ENCODE measurements at places on chromosomes 11 and 22.

DNA sequence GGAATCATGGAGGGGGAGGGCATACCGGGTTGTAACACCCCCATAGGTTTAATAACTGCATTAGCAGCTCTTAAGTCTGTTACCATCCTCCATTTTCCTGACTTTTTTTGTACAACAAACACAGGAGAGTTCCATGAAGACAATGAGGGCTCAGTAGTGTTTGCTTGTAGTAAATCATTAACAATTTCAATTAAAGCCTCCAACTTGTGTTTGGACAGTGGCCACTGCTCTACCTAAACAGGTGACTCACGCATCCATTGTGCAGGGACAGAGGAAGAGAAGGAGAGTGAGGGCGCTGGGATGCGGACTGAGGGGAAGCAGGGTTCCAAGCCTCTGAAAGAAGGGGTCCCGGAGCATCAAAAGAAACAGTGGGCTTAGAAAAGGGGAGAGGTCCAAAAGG lies 21.3 kb upstream of the MTNR1B start:
- no peak for DNase-seq

DNA sequence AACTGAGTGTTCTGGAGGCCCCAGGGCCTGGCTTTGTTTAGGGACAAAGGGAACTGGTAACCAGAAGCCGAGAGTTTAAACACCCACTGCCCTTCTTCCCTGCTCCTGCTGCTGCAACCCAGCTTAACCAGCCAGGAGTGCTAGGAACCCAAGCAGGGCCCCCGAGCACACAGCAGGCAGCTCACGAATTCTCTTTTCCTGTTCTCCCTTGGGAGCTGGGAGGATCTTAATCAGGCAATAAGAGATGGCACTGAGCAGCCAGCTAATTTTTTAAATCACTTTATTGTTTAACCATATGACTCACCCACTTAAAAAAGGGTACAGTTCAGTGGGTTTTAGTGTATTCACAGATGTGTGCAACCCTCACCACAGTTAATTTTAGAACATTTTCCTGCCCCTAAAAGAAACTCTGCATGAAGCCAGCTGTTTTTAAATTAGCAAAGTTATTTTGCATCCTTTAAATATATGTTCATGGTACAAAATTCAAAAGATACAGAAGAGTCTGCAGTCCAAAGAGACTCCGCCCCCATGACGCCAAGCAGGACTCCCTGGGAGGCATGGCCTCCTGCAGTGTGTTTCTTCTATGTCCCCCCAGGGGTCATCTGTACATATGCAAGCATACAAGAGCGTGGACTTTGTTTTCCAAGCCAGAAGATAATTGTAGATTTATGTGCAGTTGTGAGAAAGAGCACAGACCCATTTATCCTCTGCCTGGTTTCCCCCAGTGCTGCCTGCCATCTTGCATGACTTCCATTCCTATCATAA lies 18.9 kb upstream of the PPP6R3 start:
- no peak for DNase-seq

DNA sequence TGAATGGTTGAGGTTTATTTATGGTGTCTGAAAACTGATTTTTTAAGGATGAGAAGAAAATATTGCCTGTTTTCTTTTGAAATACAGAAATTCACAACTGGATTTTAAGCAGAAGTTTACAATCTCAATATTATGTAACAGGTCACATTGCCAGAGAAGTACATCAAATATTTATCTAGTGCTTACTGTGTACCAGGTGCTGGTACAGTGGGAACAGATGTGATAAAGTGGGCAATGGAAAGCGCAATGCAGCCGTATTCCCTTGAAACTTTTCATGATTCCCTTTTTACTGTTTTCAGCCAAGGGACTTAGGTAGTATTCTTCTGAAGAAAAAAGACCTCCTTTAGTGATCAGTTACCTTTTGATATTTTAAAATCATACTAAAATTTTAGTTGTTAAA lies 49.6 kb downstream of the TTC17 start:
- no peak for DNase-seq

DNA sequence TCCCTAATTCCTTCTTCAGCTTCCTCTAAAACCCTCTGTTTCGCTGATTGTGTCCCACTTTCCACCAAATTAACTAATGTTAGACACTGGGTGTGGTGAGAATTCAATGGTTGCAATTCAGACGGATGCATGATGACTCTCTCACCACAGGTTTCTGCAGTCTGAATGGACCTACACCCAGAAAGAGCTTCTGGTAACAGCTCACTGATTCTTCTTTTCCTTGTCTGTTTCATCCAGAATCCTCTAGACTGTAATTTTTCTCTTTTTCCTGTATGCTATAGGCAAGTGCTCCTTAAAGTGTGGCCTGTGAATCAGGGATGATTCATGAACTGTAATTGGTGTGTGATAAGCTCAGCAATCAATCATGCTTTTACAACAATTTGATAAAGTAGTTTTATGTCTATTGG lies 18.1 kb downstream of the MMP10 start:
- DNase-seq: no peak

DNA sequence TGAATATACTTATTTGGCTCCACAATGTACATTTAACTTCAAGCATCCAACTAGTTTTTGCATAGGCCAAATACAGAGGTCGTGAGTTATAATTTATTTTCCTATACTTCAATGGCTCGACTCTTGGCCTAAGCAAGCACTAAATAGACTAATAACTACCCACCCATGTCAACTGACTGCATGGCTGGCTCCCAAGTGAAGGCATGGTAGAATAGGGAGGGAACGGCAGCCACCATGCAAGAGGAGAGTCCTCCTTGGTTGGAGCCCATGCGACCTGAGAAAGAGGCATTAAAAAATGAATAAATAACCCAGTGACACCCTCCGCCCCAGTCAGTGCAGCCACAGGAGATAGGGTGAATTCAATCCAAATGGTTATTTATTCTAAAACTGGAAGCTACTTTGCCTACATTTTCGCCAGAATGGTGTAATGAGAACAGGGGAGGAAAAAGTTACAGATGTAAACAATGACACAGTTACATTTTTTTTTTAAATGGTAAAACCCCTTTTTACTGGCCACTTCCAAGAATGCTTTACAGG lies 4.9 kb downstream of the GNG3 start:
- no peak for DNase-seq

GRCh38 chr11:83571302-83571701 lies 285.1 kb upstream of the CCDC90B start:
- DNase-seq: no peak

- DNase-seq: no peak
These were observed 446.6 kb downstream of the TBC1D22A start for GRCh38 chr22:47209040-47209514.

DNA sequence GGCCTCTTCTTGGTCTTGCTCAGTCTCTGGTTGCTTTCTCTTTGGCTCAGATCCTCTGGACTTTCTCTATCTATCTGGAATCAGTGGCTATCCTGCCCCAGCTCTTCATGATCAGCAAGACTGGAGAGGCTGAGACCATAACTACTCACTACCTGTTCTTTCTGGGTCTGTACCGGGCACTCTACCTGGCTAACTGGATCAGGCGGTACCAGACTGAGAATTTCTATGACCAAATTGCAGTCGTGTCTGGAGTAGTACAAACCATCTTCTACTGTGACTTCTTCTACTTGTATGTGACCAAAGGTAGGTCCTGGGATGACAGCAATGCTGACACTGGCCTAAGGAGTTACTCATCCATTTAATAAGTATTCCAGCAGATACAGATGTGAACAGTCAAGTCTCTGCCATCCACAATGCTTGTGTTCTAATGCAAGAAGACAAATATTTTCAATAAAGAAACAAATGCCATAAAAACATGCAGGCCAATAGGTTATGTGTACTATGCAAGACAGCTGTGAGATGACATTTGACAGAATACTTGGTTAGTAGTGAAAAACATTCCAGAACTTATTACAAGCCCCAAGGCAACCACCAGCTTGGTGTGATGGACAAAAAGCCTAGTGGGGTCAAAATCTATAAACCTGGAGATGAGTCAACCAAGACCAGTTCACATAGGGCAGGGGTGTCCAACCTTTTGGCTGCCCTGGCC lies 13.4 kb downstream of the KDELR3 start:
- no peak for DNase-seq

DNA sequence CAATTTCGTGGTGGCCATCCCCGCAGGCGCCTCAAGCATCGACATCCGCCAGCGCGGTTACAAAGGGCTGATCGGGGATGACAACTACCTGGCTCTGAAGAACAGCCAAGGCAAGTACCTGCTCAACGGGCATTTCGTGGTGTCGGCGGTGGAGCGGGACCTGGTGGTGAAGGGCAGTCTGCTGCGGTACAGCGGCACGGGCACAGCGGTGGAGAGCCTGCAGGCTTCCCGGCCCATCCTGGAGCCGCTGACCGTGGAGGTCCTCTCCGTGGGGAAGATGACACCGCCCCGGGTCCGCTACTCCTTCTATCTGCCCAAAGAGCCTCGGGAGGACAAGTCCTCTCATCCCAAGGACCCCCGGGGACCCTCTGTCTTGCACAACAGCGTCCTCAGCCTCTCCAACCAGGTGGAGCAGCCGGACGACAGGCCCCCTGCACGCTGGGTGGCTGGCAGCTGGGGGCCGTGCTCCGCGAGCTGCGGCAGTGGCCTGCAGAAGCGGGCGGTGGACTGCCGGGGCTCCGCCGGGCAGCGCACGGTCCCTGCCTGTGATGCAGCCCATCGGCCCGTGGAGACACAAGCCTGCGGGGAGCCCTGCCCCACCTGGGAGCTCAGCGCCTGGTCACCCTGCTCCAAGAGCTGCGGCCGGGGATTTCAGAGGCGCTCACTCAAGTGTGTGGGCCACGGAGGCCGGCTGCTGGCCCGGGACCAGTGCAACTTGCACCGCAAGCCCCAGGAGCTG lies 24.8 kb downstream of the ADAMTS15 start:
- no peak for DNase-seq

GRCh38 chr11:59259047-59259446 lies 46.3 kb upstream of the MPEG1 start:
- DNase-seq: no peak

- DNase-seq: no peak
These were observed 371.1 kb downstream of the RAB38 start for GRCh38 chr11:87804176-87804575.

DNA sequence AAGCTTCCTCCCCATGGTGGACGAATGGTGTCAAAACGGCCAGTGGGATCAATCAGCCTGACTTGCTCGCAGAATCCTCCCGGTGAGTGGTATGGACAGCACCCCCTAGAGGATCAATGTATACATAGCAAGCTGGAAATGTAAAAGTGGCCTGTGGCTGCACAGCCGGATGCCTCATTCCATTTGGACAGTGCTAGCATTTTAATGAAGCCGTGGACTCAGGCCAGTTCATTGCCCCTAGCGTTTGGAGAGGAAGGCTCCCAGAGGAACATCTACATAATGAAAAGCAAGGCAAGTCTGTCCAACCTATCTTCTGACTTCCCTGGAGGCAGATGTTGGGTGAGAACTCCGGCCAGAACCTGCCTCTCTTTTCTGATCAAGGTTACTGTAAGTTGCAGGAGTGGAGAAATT lies 942.3 kb downstream of the NTM start:
- DNase-seq: peak; percentile 38

GRCh38 chr11:108803776-108804175 lies 138.9 kb downstream of the DDX10 start:
- DNase-seq: no peak
